ENCODE measurements at places on chromosomes 7 and 10.

- no peak for DNase-seq
Observed at GRCh38 chr10:86267286-86268195, 99.1 kb downstream of the GRID1 start.

DNA sequence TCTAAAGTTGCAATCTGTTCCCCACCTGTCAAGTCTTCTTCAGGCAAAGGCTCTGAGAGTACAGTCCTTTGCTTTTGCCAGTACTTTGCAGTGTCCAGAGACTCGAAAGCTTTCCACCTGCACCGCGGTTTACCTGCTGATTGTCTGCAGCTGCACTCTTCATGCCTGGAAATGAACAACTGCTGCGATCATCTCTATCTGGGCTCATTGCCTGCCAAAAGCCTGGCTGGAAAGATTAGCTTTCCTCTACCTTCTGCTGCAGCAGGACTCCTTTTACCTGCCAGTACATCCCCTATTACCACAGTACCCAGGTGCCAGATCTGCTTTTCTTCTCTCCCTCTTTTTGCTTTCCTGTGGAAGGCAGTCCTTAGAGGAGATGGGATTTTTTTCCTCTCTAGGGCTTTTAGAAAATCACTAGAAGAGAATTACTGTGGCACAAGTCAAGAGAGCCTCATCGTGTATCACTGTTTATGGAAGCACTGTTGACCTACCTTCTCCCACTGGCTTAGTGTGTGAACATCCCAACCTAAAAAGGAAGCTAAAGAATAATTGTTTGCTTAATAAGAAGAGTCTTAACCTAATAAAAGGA, 2.2 kb downstream of the STRIP2 start:
- no peak for DNase-seq

- DNase-seq, result no peak
Observed at GRCh38 chr7:42426163-42426562, 189.2 kb upstream of the GLI3 start.

DNA sequence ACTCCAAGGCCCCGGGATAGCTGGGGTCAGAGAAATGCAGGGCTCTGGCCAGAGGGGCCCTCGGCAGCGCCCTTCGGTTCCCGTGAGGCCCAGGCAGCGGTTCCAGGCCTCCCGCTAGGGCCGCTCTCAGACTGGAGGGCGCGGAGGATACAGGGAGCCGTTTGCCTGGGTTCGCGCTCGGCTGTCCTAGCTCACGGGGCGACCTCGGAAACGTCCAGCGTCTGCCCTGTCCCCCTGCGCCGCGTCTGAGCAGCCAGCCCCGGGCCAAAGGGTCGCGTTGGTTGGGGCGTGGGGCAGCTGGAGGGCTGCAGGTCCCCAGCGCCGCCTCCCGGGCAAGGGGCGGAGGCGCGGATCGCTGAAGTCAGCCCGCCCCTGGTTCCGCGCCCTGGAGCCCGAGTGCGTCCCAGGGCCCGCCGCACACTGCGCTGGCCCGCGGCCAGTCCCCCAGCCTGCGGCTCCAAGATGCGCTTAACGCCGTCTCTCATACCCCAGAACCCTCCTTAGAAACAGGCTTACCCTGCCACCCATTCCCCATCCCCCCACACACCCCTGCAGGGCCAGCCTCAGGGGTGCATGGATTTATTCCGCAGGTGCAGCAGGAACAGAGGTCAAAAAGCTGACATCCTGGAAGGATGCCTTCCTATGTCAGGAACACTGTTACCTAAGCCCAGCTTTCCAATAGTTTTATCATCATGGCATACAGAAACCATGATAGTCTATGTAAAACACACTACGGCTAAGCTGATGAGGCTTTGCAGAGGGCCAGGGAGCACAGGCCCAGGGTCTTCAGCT, 22.1 kb upstream of the OPN4 start:
- peak; percentile 14 for DNase-seq

DNA sequence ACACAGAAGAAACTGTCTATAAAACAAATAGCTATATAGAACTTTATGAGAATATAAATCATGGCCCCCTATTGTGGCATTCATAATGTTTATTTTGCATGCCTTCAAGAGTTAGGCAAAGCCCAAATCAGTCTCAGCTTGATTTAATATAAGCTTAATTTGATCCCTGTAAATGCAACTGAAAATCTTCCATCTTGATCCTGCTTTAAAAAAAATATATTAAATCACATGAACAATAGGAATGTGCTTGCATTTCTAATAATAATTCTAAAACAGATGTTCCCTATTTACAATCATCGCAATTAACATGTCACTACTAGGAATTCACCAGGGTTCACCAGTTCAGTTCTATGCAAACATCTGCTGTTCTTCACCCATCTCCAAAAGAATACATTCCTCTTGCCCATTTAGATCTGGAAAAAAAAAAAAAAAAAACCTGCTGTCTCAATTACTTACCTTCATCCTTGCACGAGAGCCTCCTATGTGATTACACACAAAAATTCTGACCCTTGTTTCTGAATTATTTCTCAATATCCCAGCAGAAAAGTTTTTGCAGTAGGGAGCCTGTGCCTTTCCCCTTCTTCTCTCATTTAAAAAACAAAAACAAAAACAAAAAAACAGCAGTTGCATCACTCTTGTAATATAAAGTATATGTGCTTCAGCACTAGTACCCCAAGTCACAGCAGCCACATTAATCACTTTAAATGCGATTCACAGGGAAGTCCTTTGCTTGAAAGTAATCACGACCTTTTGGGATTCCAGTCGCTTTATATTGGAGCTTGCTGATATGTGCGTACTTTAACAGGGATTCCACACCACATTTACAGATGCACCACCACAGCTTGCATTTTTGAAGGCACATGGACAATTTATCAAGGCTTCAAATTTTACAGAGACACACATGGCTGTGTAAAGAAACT, 194.8 kb upstream of the KMT2E start:
- DNase-seq, result no peak

DNA sequence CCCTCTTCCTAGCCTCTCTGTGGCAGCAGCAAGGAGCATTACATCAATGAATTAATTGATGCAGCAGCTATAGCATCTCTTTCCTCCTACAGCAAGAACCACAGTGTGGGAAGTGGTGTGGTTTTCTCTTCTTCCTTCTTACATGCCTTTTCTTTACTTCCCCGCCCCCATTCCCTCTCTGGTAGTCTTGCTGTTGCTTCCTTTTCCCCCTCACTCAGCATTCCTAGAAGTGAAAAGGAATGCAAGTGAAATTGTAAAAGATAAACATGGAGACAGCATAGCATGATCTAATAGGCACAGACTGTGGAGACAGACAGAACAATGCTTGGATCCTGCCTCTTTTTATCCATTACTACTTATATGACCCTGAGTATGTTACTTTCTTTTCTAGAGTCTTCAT, 370.5 kb upstream of the BMPER start:
- DNase-seq, result no peak

- no peak for DNase-seq
Observed at GRCh38 chr10:4357911-4358310, 468.1 kb upstream of the AKR1E2 start.

GRCh38 chr10:28442403-28442802, 90.5 kb upstream of the WAC start:
- DNase-seq, result no peak

- no peak for DNase-seq
Observed at GRCh38 chr10:6070660-6071059, 8.5 kb upstream of the IL2RA start.

- peak; percentile 59 for DNase-seq
Observed at GRCh38 chr7:150830937-150831336, 21.4 kb upstream of the AOC1 start.

DNA sequence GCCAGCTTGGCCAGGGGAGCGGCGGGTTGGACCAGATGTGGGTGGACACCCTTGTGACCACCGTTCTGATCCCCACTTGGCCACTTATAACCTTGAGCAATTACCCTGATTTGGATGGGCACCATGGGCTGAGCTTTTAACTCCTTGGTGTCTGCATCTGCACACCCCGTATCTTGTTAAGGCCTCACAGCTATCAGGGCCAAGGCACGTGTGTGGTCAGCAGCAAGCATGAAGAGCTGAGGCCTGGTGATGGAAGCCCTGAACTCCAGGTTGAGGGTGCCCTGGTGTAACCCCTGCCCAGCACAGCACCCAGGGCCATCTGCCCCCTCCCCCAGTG, 89.2 kb downstream of the ZMIZ1 start:
- DNase-seq, result no peak

DNA sequence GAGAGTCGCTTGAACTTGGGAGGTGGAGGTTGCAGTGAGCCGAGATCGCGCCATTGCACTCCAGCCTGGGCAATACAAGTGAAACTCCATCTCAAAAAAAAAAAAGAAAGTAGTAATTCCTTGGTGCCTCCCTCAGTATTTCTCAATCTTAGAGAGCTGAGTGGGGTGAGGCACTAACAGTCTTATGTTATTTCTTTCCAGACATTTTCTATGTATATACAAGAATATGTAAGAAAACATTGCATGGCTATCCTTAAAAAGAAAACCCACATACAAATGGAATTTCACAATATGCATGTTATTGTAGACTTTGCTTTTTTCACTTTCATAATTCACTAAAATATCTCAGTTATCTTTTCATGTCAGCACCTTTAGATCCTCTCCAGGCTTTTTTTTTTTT, 13.6 kb upstream of the SLF2 start:
- no peak for DNase-seq

- no peak for DNase-seq
Observed at GRCh38 chr10:126224967-126225671, 163.2 kb downstream of the ADAM12 start.

- peak; percentile 66 for DNase-seq
Observed at GRCh38 chr7:100469227-100470044, 5.4 kb upstream of the SPACDR start.

DNA sequence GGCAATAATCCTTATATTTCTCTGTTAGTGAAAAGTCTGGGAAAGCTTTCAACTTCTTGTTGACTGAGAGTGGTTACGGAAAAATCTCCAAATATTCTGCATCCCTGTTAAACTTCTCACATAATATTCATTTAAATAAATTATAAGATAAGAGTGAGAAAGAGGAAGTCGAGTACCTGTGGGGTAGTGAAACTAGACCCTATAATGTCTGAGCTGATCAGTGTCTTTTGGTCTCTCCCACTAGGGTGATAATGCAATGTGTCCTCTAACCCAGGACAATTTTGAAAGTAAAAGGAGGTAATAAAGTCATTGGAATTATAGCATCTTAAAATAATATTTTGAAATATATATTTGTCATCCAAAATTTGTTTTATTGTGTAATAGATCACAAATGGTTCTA, 2.1 kb upstream of the AGR3 start:
- no peak for DNase-seq

GRCh38 chr7:35729061-35729783, 34.3 kb upstream of the HERPUD2 start:
- no peak for DNase-seq

GRCh38 chr7:36638586-36639263, 85.6 kb downstream of the AOAH start:
- no peak for DNase-seq

DNA sequence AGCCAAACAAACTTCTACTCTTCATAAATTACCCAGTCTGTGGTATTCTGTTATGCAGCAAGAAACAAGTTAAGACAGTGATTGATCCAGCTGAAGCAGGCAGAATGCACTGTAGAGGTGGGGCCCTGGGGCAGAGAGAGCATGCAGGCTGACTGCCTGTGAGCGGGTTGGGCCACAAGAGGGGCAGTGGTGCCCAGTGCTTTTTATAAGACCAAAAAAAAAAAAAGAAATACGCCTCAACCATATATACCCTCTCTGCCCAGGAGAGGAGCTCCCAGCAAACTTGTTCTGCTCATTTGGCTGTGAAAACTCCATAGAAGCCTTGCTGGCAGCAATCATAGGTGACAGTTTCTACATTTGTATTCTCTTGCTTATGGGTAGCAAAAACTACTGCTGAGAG, 104.7 kb downstream of the SORBS1 start:
- DNase-seq, result no peak

DNA sequence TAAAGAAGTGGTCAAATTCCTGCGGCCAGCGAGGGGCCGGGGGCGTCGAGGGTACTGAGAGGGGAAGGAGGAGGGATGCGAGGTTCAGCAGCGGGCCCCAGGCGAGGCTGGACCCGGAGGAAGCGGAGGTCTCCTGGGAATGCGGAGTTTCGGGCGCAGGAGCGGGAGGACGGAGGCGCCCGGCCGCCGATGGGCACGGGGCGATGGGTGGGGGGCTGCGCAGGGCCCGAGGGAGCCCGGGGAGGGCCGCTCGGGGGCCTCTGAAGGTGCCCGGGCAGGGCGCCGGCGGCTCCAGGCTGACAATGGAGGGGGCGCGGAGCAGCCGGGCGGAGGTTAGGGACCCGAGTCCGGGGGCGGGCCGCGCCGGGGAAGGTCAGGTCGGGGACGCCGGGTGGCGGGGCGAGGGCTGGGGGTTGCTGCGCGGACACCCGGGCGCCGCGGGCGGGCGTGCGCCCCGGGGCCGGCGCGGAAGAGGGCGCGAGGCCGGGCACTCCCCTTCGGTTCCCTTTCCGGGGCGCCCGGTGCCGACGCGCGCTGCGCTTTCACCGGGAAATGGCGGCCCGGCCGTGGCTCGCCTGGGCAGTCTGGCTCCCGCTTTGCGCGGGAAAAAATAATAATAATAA, 683 bp downstream of the MACROH2A2 start:
- peak; percentile 8 for DNase-seq

- no peak for DNase-seq
Observed at GRCh38 chr7:152050547-152050971, 25.1 kb downstream of the GALNT11 start.

- DNase-seq, result peak; percentile 62
Observed at GRCh38 chr7:4006687-4007086, 675.4 kb upstream of the FOXK1 start.

- no peak for DNase-seq
Observed at GRCh38 chr10:62959553-62959952, 143.4 kb upstream of the EGR2 start.

DNA sequence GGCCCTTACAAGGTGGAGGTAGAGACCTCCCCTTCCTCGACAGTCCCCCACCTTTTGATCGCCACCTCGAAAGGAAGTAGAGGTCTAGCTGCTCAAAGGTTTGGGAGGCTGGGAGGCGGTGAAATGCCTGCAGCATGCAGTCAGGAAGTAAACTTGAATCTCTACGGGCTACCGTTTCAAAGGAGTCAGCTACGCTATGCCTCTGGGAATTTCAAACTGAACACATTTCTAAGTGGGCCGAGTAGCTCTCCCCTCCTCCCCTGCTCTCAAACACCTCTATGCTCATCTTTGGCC, 68.0 kb downstream of the CXCL12 start:
- DNase-seq, result no peak

DNA sequence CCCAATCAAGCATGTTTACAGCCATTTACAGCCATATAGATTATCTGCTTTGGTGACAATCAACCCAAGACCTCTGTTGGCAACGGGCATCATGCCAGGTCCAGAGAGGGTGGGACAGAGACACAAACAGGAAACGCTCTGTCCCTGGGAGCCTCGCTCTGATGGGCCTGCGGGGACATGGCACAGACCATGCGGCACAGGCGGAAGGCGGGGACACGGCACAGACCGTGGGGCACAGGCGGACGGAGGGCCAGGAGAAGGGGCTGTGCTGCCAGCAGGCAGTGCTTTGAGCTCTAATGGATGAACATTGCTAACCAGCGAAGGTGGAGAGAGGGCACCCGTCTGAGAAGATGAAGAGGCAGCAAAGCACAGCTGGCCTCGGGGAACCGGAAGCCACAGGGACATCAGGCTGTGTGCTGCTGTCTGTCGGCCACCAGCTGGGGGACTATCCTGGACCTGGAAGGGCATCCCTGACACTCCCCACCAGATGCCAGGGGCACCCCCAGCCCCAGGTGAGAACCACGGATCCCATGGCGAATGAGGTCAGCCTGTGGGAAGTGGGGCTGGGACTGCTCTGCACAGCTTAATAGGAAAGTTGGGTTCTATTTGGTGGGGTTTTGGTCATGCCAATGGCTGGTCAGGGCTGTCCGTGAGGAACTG, 61.0 kb downstream of the DIP2C start:
- no peak for DNase-seq

- no peak for DNase-seq
Observed at GRCh38 chr10:24716295-24716694, 7.4 kb downstream of the ARHGAP21 start.

GRCh38 chr7:47301105-47301477, 280.8 kb downstream of the TNS3 start:
- no peak for DNase-seq
